ENCODE measurements at places on chromosomes 12 and 14.
A peak's percentile ranks its signal among the peaks of the same experiment; 100 is the strongest.

DNA sequence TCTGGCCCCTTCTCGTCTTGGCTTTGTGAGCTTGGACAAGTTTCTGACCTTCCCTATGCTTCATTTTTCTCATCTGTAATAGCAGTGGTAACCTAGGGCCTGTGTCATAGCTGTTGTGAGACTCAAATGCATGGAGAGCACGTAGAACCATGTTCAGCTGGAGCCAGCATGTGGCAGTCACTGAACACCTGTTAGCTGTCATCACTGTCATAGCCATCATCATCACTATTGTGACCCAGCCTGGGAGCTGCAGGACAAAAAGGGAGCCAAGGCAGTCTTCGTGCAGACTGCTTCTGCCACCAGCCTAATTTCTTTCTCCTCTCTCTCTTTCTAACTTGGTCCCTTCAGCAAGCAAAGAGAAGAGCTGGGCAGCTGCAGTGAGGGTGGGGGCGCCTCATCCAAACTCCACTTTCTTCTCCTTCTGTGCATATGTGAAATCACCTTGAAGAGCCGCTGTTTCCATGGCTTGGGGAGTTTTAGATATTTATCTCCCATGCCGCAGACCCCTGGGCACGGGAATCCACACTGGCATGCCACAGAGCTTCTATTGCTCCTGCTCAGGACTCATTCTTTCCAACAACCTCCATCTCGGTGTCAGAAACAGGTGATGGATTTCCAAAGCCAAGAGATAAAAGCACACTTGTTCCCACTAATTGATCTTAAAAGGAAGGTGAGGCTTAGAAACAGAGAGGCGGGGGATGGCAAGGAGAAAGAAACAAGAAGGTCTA lies 87.0 kb downstream of the SRRM4 start:
- DNase-seq = no peak

DNA sequence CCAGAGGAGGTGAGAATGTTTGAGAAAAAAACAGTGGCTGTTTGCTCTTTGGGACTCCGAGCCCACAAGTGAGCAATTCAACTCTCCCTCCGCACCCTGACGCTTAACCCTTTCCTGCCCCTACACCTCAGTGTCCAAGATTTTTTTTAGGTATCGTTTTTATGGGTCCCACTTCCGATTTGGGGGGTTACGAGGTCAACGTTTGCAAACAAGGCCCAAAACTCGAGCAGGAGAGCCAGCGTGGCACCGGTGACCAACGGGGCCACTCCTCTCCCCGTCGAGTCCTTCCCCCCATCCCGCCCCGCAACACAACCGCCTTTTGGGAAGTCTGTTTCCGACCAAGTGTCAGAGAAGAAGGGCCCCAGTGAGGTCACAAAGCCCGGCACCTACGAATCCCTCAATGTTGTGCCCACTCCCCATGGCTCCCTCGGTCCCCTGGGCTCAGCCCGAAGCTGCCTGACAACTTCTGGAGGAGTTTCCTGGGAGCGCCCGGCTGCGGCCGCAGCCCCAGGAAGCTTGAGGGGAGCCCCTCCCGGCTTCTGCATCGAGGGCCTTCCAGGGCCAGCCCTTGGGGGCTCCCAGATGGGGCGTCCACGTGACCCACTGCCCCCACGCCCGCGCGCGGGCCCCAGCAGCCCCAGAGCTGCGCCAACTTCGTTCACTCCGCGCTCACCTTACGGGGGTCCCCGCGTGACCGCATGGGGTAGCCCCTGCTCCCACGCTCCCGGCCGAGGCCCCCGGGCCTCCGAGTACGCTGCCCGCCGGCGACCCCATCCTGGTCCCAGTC lies 1.2 kb downstream of the CDK2AP1 start:
- no peak for DNase-seq

DNA sequence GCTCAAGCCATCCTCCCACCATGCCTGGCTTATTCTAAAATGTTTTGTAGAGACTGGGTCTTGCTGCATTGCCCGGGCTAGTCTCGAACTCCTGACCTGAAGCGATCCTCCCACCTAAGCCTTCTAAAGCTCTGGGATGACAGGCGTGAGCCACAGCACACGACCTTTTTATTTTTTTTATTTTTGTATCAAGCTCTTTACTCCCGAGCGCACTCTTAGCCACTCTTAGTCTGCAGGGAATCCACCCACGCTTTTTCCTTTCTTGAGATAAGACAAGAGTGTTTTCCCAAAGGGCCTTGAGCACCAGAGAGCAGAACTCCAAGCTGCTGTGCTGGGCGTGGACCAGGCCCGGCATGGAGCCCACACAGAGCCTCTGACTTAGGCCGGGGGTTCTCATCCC lies 23.4 kb downstream of the MAP1LC3B2 start:
- DNase-seq = no peak

GRCh38 chr12:46259713-46260112 lies 9.1 kb downstream of the SLC38A1 start:
- no peak for DNase-seq

GRCh38 chr12:49368240-49368600 lies 958 bp downstream of the SPATS2 start:
- DNase-seq = no peak

- no peak for DNase-seq
These were observed 17.4 kb upstream of the NAP1L1 start for GRCh38 chr12:76101739-76102385.

DNA sequence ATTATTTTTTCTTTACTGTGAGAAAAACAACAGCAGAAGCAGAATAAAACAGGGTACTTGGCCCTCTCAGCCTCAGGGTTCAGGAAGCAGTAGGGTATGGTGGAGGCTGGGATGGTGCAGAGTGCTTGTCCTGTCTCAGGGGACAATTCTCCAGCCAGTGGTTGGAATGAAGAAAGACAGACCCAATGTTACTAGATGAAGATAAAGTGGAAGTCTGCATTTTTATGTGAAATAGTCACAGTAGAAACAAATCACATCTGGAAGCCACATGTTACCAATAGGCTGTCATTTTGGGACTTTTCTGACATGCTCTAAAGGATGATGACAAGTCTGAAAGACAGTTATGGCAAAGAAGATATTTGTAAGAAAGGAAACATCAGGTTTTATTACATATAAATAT lies 32.3 kb downstream of the PROX2 start:
- no peak for DNase-seq

- no peak for DNase-seq
These were observed 29.4 kb downstream of the ACAD10 start for GRCh38 chr12:111715279-111715678.

DNA sequence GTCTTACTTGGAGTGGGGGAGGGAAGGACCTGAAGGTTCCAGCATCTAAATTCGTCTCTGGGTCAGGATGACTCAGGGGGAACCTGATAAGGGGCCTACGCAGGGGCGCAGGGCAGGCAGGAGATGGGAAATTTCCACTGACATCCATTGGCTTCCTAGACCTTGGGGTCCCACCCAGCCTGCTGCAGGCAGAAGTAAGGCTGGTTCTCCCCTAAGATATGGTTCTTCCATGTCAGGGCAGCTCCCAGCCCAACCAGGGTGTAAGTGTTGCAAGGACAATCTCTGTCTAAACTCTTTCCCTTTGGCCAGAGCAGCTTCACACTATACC lies 2.1 kb upstream of the NDRG2 start:
- DNase-seq = no peak

GRCh38 chr12:122366685-122367475 lies 55.6 kb downstream of the CLIP1 start:
- peak; percentile 97 for DNase-seq

DNA sequence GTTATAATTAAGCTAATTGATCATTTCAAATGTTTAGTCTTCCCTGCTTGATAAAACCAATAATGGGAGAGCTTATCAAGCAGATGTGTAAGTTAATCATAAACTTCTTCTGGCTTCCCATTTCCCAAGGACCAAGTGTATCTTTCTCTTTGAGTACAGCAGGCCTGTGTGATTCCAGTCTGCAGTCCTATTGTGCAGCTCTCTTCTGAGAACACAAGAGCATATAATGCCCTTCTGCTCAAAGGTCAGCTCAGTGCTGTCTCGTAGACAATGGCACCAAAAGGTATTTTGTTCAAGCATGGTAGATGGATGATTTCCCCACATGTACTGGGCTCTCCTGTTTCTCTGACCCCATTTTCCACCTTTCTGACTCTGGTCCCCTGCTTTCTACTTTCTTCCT lies 101.8 kb upstream of the DYRK2 start:
- no peak for DNase-seq

DNA sequence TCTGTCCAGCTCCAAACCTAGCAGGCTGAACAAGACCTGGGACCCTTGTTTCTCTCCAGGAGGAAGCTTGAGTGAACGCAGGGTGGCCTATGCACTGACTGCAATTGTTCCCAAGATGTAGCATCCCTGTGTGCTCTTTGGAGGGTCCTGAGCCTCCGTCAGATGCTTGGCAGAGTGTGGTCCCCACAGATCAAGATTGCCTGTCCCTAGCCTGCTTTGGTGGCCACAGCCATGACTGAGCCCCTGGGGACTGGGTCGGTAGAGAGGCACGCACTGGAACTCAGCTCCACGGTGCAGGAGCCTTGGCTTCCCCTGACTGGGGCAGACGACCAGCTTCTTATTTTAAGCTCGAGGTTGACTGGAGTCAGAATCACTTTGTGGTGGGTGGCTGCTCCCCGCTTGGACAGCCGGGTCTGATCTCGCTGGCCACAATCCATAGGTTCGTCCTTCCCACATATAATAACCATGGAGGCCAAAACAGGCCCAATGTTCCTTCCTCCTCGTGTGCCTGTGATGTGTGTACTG lies 97.8 kb downstream of the LGMN start:
- DNase-seq = no peak

Measured in ACHN (cell line).